Stimulated activated CD4-positive, alpha-beta T cell treated with anti-CD3 and anti-CD28 coated beads, Interleukin-15, amount 100 ng/mL, for 1 hour (primary cell): ENCODE measurements at places on chromosomes 6 and 20.

DNA sequence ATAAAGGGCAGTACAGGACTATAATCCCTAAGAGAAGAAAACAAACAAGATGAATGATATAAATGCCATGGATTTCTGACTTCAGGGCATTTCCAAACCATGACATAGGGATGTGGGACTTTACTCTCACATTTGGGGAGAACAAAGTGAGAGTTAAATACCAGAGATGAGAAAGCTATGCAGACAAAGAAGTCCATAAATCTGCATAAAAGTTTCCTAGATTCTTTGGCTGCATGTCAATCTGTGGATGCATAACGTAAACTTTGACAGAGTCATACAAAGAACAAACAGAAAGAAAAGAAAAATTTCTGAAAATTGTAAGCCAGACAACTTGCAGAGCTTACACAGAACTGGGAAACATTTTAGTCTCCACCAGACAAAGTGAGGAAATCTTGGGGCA lies 11.7 kb downstream of the EPM2A start:
- no peak for DNase-seq

GRCh38 chr6:107102414-107102805 lies 12.9 kb downstream of the BEND3 start:
- DNase-seq, result no peak

GRCh38 chr20:48738399-48739304 lies 89.1 kb downstream of the PREX1 start:
- DNase-seq, result peak; percentile 20

- no peak for DNase-seq
These were observed 34.2 kb upstream of the KCNK5 start for GRCh38 chr6:39263303-39264037.

GRCh38 chr6:137033828-137034227 lies 10.9 kb downstream of the IL20RA start:
- DNase-seq, result no peak

GRCh38 chr6:127641905-127642304 lies 64.9 kb downstream of the C6orf58 start:
- DNase-seq, result no peak

DNA sequence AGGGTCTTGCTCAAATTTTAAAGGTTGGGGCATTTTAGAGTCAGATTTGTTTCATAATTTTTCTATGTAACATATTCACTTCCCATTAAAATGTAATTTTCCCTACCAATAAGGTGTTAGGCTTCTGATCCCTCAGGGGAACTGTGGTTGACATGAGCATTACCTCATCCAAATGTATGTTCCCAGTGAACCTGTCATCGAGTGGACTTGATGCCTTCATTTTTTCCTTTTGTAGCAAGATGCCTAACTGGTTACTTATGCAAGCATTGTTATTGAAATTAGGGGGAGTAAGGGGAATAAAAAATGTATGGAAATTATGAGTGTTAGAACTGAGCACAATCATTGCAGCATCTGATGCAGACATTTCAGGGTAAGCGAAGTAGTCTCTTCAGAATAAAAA lies 360.5 kb downstream of the BCKDHB start:
- no peak for DNase-seq

DNA sequence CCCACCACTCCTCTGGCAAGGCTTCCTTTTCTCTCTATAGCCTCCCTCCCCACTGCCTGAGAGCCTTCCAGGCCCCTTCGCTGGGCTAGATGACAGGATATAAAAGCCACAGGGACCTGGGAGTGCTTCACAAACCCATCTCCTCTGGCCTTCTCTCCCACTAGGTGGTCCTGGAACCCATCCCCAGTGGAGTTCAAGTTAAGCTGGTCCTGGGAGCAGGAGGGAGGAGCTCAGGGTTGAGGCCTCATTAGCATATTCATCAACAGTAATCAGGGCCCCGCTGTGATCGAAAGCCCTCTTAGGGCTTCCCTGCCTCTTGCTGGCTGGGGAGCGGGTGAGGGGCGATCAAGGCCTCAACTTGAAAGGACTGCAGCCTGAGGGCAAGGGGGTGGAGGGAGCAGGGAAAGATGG lies 9.1 kb downstream of the EBF4 start:
- no peak for DNase-seq

DNA sequence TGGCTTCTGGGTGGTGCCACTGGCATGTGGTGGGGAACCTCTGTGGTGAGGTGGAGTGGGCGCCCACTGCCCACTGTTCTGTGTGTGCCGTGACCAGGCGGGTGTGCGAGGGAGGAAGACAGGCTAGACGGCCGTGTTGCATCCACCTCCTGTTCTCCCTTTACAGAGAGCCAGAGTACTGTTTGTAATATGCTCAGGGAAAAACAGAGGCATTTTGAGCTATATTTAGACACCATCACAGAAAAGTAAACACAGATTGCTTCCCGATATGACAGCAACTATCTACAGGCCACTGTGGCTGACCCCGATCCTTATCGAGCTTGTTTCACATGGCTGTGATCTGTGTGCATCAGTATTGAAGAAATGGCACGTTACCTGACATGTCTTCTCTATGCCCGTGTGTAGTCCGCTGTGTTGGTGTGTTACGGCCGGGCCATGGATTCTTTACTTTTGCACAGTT lies 45.6 kb downstream of the ARID1B start:
- DNase-seq, result no peak

DNA sequence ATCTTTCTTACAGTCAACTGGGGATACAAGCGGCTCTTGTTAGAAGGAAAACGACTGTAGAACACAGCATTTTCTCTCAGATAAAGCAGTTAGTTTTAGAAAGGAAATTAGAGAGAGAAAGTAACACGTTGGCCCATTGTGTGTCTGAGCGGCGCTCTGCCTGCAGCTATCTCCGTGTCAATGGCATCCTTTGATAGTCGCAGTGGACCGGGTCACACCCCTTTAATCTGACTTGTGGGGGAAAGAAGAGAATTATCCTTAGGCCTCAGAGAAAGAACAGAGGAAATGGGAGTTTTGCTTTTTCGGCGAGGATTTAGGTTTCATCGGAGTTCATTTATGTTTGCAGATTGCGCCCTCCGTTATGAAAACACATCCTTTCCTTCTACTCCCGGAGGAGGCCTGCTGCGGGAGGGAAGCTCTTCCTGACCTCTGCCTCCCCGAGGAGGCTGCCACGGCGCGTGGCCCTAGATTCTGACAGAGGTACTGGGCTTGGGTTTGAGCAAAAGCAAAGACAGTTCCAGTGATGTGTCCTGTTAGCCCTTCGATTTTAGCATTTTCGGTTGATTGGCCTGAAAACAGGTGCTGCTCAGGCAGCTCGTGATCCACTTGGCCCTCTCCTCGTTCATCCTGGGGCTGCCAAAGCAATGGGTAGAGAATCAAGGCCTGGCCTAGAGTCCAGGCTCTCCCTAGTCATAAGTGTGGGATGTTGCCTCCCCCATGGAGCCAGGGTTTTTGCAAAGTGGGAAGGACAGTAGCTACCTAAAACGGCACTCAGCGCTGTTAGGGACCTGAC lies 74.9 kb downstream of the ZDHHC14 start:
- no peak for DNase-seq

DNA sequence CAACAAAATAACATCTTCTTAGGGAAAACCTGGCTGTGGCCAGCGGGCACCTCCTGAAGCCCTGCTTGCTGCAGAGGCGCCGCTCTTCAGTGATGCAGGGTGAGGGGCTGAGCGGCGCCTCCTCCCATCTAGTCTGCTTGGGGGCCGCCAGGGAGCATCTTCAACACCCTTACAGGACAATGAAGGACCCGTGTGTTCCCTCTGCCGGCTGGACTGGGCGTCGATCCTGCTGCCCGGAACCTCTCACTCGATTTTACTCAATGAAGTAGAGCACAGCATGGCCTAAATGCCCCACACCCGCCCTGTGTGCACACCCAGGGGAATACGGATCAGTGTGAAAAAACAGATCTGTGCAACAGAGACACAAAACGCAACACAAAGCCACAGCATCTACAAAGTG lies 28.5 kb upstream of the MPC1 start:
- no peak for DNase-seq

DNA sequence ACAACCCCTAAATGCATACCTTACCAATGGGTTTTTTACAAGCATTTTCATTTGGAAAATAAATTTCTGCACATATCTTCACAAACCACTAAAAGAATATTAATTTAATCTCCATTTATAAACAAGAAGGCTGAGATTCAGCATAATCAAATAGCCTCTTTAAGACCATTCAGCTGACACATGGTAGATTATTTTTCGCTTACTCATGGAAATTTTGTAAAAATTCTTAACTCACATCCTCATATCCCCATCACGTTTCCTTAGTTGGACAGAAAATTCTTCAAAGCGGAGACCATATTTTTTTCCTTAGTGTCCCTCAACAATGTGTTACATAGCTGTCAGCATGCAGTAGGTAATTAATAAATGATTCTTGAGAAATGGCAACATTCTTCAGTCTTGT lies 439.6 kb upstream of the PTCHD4 start:
- no peak for DNase-seq

DNA sequence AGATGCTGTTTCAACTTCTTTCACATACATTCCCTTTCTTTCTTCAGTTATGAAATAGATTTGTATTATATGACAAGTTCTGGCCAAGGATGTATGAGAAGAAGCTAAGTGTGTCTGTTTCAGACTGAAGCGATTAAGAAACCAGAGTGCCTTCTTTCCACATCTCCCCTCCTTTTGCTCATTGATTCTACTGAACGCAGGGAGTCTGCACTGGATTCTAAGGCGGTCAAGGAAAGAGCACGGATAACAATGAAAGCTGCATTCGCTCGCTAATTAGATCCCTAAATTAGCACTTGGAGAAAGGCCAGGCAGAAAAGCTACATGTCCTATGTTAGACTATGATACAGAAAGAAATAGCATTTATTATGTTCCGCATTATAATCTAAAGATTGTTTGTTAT lies 267.7 kb downstream of the HAO1 start:
- no peak for DNase-seq
